Effector CD4-positive, alpha-beta T cell (primary cell): ENCODE measurements at places on chromosomes 2 and 18.

- DNase-seq, result no peak
Measured at GRCh38 chr18:65567372-65567771, 183.4 kb upstream of the CDH7 start.

- DNase-seq, result no peak
Measured at GRCh38 chr2:24164416-24164973, 10.4 kb upstream of the FAM228A start.

- no peak for DNase-seq
Measured at GRCh38 chr2:179441551-179441950, 176.9 kb upstream of the SESTD1 start.

DNA sequence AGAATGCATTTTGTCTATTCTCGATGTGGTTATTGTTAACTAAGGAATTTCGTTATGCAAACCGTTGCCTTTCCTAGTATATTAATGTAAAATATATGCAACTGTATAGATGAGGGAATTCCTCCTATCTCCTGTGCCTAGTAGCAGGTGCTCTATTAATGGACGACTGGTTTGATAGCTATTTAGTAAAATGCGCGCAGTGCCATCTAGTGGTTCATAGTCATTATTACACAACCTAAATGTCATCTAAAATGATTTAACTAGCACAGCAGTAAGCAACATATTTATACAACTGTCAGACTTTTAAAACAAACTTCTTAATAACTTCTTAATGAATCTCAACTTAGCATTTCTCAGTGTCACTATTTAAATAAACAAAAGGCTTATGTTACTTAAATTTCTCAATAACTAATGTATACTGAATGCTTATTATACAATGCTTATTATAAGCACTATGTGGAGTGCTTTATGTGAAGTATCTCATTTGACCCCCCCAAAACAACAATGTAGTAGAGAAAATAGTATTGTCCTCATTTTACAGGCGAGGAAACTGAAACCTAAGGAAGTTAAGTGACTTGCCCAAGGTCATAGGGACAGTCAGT lies 77.9 kb downstream of the DTNA start:
- peak; percentile 2 for DNase-seq

GRCh38 chr18:8820396-8821082 lies 115.2 kb downstream of the MTCL1 start:
- DNase-seq, result no peak

- DNase-seq, result no peak
Measured at GRCh38 chr18:76571689-76572088, 76.6 kb upstream of the ZNF516 start.
